ENCODE measurements at places on chromosomes 11 and 22.

DNA sequence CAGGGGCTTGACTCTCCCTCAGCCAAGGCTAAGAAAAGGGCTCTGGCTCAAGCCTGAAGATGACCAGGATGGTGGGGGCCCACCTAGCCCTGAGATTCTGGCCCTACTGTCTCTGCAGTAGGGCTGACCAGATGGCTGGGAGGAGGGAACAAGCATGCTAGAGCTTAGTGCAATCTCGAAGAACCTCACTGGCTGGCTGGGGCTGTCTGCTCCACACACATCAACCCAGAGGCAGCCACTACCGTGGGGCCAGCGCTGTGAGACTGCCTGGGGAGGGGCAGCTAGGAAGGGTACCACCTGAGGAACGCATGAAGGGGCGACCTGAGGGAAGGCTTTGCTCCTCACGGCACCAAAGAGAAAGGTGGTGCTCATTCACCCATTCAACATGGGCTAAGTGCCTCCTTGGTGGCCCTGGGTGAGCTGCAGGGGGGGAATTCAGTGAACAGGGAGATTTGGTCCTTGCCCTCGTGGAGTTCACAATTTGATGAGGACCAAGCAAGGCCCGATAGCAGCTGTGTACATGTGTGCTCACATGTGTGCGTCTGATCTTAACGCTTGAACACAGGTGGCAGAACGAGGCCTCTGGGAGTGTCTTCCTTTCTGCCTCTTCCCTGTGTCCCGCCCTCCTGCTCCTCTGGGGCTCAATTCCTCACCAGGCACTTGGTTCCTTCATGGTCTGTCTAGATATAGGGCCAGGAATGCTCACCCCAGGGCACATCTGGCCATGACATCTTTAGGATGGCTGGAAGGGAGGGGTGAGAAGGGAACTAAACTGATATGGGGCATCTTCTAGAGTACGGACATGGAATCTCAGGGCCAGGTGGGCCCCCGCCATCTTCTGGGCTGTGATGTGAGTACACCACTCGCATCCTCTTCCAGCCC lies 102.3 kb upstream of the PITPNB start:
- no peak for DNase-seq

- DNase-seq, result no peak
These were observed 160.3 kb upstream of the TMEM45B start for GRCh38 chr11:129655247-129655832.

- no peak for DNase-seq
These were observed 11.4 kb downstream of the SIAE start for GRCh38 chr11:124662106-124662505.

DNA sequence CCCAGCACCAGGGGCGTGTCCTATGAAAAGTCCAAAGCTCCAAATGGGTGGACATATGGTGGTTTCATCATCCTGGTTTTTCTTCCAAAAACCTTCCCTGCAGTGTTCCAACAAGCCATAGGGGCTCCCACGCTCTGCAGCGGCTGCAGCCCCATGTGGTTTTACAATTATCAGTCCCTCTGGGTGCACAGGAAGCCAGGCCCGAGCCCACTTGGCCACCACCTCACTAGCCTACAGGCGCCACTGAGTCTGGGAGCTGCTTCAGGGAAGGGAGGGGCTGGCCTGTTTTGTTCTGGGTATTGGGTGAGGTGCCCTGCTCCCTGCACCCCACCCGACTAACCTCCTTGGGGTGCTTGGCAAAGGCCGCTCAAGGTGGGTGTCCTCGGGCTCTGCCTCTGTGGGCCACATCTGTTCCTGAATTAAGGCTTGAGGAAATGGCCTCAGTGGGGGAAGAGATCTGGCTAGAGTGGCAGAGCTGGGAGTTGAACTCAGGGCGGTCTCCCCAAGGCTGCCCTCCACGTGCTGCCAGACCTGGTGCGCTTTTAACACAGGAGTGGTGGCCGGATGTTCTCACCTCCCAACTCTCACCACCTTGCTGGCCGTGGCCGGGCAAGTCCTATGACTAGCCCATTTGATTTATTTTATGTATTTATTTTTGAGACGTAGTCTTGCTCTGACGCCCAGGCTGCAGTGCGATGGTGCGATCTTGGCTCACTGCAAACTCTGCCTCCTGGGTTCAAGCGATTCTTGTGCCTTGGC lies 5.3 kb upstream of the CDC42BPG start:
- no peak for DNase-seq

DNA sequence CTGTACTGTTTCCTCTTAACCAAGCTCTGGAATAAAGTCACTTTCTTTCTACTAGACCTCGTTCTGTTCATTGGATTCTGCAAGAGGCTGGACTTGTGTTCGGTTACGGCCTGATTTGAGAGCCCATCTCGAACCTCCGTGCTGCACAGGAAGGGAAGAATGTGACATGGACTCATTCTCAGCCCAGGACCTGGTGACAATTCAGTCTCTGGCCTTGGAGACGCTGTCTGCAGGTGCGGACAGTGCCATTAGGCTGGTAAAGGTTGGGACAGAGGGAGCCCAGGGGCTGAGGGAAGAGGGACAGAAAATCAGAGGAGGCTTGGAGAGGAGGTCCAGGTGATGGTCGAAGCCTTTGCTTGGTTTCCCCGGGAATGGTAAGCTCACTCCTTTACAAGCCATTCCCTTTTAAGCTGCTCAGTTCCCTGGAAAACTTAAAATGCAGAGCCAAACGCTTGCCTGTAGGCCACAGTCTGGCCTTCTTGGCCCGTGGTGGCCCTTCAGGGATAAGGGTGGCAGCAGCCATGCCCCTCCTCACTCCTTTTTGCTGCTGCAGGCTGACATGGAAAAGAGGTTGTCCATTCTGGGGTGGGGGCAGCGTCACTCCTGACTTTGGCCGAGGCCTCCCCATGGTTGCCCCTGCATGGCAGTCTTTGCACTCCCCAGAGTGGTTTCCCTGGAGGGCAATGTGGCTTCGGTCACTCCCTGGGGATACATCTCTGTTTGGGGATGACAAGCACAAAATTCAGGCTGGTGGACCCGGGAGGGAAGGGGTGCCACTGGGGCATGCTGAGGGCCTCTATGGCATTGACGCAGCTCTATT lies 52.3 kb downstream of the SHISAL1 start:
- DNase-seq, result no peak

- DNase-seq, result no peak
These were observed 23.4 kb upstream of the CLMP start for GRCh38 chr11:123218451-123218850.

- DNase-seq, result no peak
These were observed 207.1 kb upstream of the PLET1 start for GRCh38 chr11:112467721-112468120.

- peak; percentile 85 for DNase-seq
These were observed at the start of gene FAM89B for GRCh38 chr11:65572356-65573051. FAM89B (plus strand) TSS chr11:65572538; CDS start chr11:65572670, 132 bp downstream.

DNA sequence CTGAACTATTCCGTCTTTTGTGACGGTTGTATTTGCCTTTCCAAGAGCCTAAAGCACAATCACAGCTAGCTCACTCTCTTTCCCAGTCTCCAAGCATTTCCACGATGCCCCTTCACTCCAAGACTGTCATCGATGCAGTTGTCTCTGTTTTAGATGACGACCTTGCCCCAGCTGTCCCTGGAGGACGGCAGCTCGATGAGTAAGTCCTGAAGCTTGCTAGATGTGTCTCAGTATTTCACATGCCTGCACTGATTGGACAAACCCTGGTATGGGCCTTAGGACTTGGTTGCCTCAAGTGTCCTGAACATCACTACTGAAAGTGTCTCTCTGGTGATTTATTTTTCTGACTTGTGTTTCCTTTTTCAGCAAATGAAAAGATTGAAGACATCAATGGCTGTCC lies 129.9 kb downstream of the NAV2 start:
- DNase-seq, result no peak

DNA sequence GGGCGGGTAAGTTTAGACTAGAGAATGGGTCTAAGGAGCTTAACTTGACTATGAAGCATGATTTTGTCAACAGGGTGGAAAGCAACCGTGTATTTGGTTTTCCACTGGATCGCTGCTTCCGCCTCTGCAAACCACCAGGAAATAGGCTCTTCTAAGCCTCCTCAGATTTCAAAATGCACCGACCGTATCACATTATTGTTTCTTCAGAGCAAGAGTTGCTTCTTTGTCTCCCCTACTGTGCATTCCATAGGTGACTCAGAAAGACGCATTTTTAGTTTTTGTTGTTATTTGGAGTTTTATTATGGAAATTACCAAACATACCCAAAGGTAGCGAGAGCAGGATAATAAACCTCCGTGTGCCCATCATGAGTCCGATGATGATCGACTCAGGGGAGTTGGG lies 64.3 kb upstream of the RASD2 start:
- DNase-seq, result no peak

GRCh38 chr11:86463955-86464354 lies 89.3 kb downstream of the CCDC81 start:
- DNase-seq, result no peak

- DNase-seq, result no peak
These were observed 1735.0 kb downstream of the LRRC4C start for GRCh38 chr11:39724404-39724803.

- DNase-seq, result no peak
These were observed 61.3 kb upstream of the CHORDC1 start for GRCh38 chr11:90284171-90284570.

GRCh38 chr11:44627911-44628729 lies 62.7 kb downstream of the CD82 start:
- DNase-seq, result no peak

GRCh38 chr11:70303070-70303469 lies 32.6 kb downstream of the PPFIA1 start:
- DNase-seq, result no peak

- DNase-seq, result no peak
These were observed 80.1 kb upstream of the BIRC3 start for GRCh38 chr11:102237096-102237735.

- DNase-seq, result no peak
These were observed 36.5 kb downstream of the CTSC start for GRCh38 chr11:88300888-88301487.

GRCh38 chr11:65571940-65572339 lies 398 bp upstream of the FAM89B start:
- no peak for DNase-seq

GRCh38 chr11:106493751-106494150 lies 416.3 kb downstream of the AASDHPPT start:
- no peak for DNase-seq

GRCh38 chr11:86955111-86955360 lies 159 bp downstream of the FZD4 start:
- no peak for DNase-seq

- peak; percentile 68 for DNase-seq
These were observed 39.7 kb downstream of the TPBGL start for GRCh38 chr11:75280227-75280701.

DNA sequence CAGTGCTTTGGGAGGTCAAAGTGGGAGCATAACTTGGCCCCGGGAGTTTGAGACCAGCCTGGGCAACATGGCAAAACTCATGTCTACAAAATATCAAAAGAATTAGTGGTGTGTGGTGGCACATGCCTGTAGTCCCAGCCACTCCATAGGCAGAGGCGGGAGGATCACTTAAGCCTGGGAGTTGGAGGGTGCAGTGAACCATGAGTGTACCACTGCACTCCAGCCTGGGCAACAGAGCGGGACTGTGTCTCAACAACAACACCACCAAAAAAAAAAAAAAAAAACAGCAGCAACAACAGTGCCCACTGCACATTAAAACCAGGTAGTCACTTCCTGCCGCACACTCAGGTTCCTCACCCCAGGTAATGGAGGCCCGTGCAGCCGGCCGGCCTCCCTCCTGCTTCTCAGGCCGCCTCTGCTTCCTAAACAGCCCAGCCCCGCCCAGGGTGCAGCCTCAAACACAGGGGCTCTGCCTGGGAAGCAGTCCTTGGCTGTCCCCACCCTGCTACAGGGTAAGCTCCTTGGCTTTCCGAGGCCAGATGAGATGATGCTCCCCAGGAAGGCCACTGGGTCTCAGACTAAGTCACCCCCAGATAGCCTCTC lies 318.3 kb downstream of the SHANK2 start:
- no peak for DNase-seq

DNA sequence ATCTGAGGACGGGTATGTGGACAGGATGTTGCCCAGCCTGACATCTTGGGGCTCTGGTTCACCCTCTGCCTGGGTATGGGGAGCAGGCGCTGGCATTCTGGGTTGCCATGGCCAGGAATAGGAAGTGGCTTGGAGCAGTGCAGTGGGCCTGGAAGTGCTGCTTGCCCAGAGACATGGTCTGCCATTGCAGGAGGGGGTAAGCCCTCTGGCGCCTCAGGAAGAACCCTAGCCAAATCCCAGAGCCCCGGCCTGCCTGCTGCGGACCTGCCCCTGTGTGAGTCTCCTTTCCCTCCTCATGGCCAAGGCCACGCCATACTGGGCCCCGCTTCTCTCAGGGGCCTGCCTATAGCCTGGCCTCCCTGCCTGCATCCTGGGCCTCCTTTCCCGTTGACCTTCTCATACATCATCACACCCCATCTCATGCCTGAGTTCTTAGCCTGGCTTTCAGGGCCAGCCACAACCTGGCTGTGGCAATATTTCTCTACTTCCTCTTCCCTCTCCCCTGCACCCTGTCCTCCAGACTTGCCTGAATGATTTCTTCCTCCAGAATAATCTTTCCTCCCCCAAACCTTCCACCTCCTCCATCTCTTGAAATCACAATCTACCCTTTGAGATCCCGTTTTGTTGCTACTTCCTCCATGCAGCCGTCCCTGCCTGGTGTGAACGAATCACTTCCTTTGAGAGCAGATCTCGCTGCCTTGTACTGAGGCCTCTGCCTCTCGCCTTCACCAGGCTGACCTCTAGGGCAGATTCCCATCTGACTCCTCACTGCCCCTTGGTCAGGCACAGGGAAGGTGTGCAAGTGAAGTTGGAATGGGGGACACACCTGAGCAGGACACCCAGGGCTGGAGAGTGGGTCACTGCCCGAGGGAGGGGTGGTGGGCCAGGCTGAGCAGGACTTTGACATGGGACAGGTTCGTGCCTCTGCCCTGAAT lies 5.2 kb downstream of the CAPN5 start:
- DNase-seq, result no peak

DNA sequence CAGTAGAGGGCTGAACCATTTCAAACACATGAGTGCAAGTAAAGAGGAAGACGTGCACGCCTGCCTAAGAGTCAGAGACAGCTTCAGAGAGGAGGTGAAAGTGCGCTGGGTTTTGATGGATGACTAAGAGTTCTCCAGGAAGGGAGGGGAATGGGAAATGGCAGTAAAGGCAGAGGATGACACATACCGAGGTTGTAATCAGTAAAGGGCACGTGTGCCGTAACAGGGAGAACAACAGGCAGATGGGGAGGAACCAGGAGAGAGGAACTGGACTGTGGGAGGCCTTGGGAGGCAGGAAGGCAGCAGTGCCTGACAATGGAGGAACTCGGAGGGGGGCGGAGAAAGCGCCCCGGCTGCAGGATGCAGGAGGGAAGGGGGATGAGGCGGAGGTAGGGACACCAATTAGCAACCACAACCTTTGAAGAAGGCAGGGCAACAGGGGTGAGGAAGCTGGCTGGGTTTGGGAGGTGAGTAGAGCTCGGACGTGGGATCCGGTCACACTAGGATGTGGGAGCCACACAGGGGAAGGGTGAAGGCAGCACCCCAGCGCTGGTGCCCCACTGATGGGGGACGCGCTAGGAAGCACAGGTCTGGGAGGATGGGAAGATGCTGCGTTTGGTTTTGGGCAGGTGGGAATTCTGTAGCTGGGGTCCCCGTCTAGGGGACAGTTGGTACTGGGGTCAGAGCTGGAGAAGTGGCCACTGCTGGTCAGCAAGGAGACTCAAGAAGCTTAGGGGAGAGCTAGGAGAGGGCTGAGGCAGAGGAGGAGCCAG lies 67.4 kb downstream of the SCUBE1 start:
- DNase-seq, result no peak

All from NCI-H1436 (cell line).